ENCODE measurements at places on chromosomes 4 and X. TPM values are rescaled to one million over a fixed set of nuclear protein-coding genes. Genes with fewer than 3 reads are reported as not detected.
A peak's percentile ranks its signal among the peaks of the same experiment; 100 is the strongest.

GSPT2 gene
- 16.4 TPM for total RNA-seq

- DNase-seq: peak; percentile 3
Measured at GRCh38 chrX:21374994-21375707, 933 bp downstream of the CNKSR2 start.

GPR78 gene
- total RNA-seq: not detected

- DNase-seq: no peak
Measured at GRCh38 chr4:20318909-20319277, 67.2 kb downstream of the SLIT2 start.

SMIM10 gene
- 0.51 TPM for total RNA-seq

SRPX2 gene
- 1.1 TPM for total RNA-seq

DNA sequence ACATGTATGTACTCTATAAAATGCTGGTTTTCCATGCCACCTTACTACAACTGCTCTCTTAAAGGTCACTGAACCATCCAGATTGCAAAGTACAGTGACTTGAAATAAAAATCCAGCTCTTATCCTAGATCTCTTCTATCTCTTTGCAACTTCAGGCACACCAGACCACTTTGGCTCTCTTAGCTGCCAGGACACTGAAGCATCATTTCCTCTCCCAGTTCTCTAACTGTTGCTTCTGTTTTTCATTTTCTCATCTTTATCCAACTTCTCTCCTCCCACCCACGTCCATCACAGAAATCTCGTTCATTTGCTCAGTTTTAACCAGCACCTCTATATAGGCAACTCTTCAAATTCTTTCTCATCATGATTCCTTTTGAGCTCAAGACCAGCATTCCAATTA, 74.3 kb downstream of the METTL14 start:
- no peak for DNase-seq

GRCh38 chrX:104335756-104336155, 81.0 kb upstream of the ESX1 start:
- DNase-seq: no peak

CXCL8 gene
- total RNA-seq: not detected

DNA sequence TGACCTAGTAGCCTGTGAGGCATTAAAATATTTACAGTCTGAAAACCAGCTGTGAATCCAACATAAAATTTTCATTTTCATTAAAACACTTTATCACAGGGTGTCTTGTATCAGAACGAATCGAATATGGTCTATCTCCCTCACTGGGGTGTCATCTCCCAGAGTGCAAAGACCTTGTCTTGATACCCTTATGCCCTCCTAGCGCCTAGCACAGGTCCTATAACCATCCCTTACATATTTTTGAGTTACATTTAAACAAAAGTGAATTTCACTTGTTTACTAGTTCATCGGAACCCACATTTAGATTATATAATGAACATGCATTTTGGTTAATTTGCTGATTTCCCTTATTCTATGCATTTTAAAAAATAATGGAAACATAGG, 14.0 kb downstream of the DIPK2B start:
- DNase-seq: no peak

CXCL13 gene
- not detected for total RNA-seq

NUDT10 gene
- total RNA-seq: 4.1 TPM

KLHL4 gene
- total RNA-seq: 80.9 TPM
